ENCODE measurements at places on chromosomes 3 and 15.

- no peak for DNase-seq
Measured at GRCh38 chr3:11637901-11638458, 5.7 kb downstream of the VGLL4 start.

DNA sequence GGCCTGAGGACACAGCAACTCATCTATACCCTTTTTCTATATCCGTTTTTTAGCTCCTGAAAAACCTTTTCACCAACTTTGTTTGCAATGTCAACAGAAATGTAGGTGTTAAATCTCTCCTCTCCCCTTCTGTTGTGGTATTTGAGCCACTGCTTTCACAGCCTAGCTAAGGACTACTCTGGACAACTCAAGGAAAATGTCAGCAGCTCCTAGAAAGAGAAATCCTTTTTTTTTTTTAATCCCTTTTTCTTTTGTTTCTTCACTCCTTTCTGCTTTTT lies 176.6 kb downstream of the KLHL25 start:
- DNase-seq = no peak

DNA sequence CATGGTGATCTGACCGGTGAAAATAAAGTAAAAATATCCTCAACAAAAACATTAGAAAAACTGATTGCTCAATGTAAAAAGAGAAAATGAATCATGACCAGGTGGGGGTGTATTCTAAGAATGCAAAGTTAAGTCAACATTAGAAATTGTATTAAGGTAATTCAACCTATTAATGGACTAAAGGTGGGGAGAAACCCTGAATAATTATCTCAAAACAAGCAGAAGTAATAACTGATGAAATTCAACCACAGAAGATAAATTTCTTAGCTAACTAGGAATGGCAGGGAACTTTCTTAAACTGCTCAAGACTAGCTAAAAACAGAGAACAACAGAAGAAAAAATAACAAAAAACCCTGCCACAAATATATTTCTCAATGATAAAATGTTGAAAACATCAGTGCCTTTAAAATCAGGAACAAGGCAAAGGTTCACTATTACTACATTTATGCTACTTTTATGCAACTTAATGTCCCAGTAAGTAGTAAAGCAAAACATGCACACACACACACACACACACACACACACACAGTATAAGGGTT lies 204.4 kb upstream of the THBS1 start:
- no peak for DNase-seq

- DNase-seq = no peak
Measured at GRCh38 chr15:66774001-66774814, 72.2 kb downstream of the SMAD6 start.

- no peak for DNase-seq
Measured at GRCh38 chr15:81244306-81244705, 47.6 kb downstream of the IL16 start.

DNA sequence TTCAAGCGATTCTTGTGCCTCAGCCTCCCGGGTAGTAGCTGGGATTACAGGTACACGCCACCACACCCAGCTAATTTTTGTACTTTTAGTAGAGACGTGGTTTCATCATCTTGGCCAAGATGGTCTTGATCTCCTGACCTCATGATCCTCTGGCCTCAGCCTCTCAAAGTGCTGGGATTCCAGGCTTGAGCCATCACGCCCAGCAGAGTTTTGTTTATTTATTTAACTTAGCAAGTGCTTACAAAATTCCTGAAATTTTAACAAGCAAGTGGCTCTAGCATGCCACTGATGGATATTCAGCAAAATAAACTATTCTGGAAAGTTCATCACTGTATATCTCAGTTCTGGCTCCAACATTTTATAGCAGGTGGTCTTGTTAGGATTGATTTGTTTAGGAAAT lies 585.9 kb downstream of the OTOL1 start:
- no peak for DNase-seq

GRCh38 chr15:33243869-33244268 lies 49.4 kb upstream of the FMN1 start:
- no peak for DNase-seq

Data from GM12878 (cell line).